Naive thymus-derived CD8-positive, alpha-beta T cell (primary cell): ENCODE measurements at places on chromosomes 12 and 14.

DNA sequence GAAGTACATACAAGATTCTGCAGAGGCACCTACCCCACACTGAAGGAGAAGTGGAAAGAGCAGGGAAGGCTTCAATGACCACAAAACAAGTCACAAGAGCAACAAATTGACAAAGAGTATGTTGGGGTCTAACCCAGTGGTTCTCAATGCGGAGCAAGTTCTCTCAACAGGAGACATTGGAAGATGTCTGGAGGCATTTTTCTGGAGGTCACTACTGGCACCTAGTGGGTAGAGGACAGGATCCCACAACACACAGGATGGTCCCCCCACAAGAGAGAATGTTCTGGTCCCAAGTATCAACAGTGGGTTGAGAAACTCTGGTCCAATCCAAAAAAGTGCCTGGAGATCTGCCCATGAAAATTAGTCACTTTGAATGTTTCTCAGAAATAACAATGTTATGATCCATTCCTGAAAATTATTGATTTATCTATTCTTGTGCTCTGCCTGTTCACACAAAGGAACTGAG, 3.4 kb downstream of the SSH1 start:
- no peak for DNase-seq
- no peaks in the 10 kb centered on the region for H3K36me3 ChIP-seq
- H3K4me3 ChIP-seq: no peak overlapping the region
- H3K4me1 ChIP-seq: peaks cover 17% of the 10 kb centered on the region

DNA sequence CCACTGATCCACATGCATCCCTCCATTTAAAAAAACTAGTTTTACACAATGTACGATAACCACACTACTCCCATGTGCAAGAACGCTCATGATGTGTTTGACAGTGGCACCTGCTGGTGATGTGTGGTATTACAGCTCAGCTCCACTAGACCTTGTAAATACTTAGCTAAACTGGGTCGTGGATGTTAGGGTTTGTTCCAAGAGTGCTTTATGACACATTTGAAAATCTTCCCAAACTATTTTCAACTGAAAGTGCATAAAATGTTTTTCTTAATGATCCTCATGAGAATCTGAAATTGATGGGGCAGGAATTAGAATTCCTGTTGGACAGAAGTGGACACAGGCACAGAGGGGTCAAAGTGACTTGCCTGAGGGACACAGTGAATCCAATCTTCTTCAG, 99.2 kb downstream of the SCARB1 start:
- H3K4me3 ChIP-seq: no peak overlapping the region
- peaks cover 7% of the 10 kb centered on the region for H3K4me1 ChIP-seq
- no peaks in the 10 kb centered on the region for H3K36me3 ChIP-seq
- no peaks in the 10 kb centered on the region for H3K27me3 ChIP-seq

GRCh38 chr14:90911121-90911520, 94.9 kb upstream of the TTC7B start:
- H3K27me3 ChIP-seq: no peaks in the 10 kb centered on the region
- no peak overlapping the region for H3K27ac ChIP-seq

- H3K27ac ChIP-seq: no peak overlapping the region
- H3K4me3 ChIP-seq: no peak overlapping the region
- H3K4me1 ChIP-seq: no peaks in the 10 kb centered on the region
- no peaks in the 10 kb centered on the region for H3K36me3 ChIP-seq
- DNase-seq: no peak
- H3K27me3 ChIP-seq: peaks cover 3% of the 10 kb centered on the region
Observed at GRCh38 chr12:18696971-18697602, 40.7 kb downstream of the PLCZ1 start.
